ENCODE measurements at places on chromosomes 1 and 21.

DNA sequence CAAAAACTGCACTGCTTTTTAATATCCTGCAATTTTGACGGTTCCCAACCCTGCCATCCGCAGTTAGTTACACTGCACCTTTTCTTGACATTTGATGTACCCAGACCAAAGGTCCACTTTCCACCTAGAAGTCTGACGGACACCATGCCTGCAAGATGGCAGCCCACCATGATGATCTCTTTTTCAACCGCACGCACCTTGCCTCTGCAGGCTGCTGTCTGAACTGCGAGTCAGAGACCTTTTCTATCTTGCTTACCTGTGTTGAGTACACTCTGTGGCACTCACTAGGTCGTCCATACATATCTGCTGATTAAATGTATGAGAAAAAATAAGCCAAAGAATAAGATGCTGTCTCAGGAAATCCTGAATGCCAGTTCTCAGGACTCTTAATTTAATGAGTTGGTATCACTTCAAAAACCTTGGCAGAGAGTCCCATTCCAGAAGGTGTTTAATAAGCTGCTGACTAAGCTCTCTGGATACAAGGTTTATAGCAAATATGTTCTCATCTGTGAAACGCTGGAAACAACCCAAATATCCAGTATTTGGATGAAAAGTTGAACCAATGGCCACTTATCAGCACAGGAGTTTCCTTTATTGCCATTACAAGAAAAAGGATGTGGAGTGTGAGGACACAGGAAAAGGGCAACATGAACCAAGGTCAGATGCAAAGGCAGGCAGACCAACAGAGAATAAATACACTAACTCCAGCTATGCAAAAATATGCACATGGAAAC, 37.9 kb downstream of the GNG12 start:
- DNase-seq, result no peak

- DNase-seq, result no peak
Observed at GRCh38 chr1:22750685-22751051, 40.0 kb downstream of the EPHB2 start.

DNA sequence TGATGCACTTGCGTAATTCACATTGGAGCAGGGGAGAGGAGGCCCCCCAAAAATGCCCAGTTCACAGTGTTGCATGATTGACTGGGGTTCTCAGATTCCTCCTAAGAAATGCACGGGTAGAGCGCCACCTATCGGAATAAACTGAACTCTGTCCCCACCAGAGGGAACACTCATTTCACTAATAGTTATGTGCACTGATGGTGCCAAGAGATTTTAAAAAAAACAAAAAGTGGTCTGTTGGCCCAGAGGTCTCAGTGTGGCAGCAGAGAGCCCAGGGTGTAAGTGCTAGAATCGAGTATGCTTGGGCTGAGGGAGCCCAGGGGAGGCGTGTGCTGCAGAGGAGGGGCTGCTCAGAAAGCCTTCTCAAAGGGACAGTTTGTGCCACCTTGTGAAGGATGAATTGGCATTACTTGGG, 6.9 kb downstream of the PINK1 start:
- DNase-seq, result peak; percentile 69

DNA sequence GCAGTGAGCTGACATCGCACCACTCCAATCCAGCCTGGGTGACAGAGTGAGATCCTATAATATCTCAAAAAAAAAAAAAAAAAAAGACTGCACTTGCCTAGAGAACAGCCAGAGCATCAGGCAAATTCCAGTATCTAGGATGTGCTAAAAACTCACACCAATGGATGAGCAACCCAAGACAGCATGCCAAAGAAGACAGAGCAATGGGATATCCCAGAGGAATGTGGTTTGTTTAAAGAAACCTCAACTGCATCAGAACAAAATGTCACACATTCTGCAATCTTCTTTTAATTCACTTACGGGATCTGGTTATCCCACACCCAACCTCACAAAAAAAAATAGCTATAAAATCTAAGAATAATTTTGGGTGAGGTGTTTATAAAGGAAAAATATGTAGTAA, 7.3 kb downstream of the KCNH1 start:
- DNase-seq, result no peak

GRCh38 chr1:151984313-151984956, 9.2 kb downstream of the S100A10 start:
- no peak for DNase-seq

DNA sequence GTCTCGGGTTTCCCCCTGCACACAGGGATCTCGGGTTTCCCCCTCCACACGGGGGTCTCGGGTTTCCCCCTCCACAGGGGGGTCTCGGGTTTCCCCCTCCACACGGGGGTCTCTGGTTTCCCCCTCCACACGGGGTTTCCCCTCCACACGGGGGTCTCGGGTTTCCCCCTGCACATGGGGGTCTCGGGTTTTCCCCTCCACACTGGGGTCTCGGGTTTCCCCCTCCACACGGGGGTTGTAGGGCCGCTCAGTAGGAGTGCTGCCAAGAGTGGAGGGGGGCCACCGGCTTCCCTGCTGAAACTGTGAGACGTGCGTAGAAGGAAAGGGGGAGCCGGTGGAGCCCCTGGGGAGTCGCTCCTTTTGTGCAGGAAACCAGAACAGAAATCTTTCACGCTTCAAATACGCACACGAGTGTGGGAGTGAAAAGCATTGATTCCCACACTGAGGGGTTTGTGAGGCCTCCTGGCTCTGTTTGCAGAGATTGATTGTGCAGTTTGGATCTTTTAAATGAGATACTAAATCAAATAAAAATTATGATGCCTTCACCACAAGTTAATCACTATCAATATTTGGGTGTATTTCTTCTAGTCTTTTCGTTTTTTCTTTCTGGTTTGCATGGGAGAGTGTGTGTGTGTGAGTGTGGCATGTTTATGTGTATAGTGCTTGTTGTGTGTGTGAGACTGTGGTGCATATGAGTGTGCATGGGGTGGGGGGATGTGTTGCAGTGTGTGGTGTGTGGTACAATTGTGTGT, 54.3 kb upstream of the TRAPPC10 start:
- no peak for DNase-seq

- DNase-seq, result no peak
Observed at GRCh38 chr1:147586414-147586813, 45.1 kb downstream of the BCL9 start.

DNA sequence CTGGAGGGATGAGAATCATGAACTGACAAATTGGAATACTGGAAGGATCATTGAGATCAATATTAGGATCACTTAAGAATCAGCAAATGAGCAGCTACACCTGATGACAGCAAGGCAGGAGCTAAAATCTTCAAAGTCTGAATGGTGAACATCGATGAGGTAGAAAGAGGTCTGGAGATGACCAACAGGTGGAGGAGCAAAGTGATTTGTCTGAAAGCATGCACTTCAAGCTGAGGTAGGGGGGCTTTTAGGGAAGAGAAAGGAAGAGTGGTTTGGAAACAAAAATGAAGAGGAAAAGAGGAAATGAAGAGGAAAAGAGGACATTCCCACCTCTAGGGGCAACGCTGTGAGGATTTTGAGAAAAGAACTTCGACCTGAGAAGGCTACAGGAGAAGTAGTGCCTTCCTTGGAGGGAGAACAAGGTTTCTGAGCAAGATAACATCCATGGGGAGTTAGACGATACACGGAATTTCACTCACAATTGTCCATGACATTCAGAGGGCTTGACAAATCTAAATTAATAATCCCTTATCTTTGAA, 79.0 kb downstream of the APP start:
- DNase-seq, result no peak
